CD8-positive, alpha-beta memory T cell (primary cell): ENCODE measurements at places on chromosomes 3 and 15. TPM values are rescaled to one million over a fixed set of nuclear protein-coding genes. Genes with fewer than 3 reads are reported as not detected.

DNA sequence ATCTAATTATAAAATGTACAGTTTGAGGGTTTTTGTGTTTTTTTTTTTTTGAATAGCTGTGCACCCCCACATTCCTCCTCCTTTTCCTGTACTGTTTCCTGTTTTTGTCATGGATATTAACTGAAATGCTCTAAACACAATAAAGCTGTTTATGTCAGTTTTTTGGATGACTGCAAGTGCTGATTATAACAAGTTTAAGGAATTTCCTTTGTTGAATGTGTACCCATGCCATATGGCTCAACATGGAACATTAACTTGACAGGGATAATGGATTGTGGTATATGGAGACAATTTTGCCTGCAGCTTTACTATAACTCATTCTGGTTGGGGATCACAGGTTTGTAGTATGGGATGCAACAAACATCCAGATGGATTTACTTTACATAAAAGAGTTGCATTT, 216.4 kb downstream of the TCF12 start:
- no peak overlapping the region for H3K4me3 ChIP-seq
- no peak for DNase-seq
- no peaks in the 10 kb centered on the region for H3K36me3 ChIP-seq
- no peak overlapping the region for H3K27ac ChIP-seq
- peaks cover 13% of the 10 kb centered on the region for H3K4me1 ChIP-seq

Gene SLC28A2
- total RNA-seq: not detected

Gene RBMS3
- 0.22 TPM for total RNA-seq

Gene BSN
- 0.46 TPM for total RNA-seq

Gene CNTN4
- total RNA-seq: not detected

Gene CCR9
- 8.3 TPM for total RNA-seq

GRCh38 chr3:29329986-29330890, 49.4 kb downstream of the RBMS3 start:
- H3K4me3 ChIP-seq: no peak overlapping the region
- no peak for DNase-seq
- no peaks in the 10 kb centered on the region for H3K4me1 ChIP-seq
- H3K27me3 ChIP-seq: no peaks in the 10 kb centered on the region

Gene KLHL40
- not detected for total RNA-seq

GRCh38 chr15:48253172-48253571, 47.1 kb downstream of the SLC12A1 start:
- no peaks in the 10 kb centered on the region for H3K27me3 ChIP-seq
- DNase-seq: no peak
- no peak overlapping the region for H3K4me3 ChIP-seq
- H3K27ac ChIP-seq: no peak overlapping the region
- no peaks in the 10 kb centered on the region for H3K4me1 ChIP-seq

- no peaks in the 10 kb centered on the region for H3K36me3 ChIP-seq
- no peak for DNase-seq
- no peaks in the 10 kb centered on the region for H3K27me3 ChIP-seq
- H3K27ac ChIP-seq: no peak overlapping the region
- H3K4me1 ChIP-seq: no peaks in the 10 kb centered on the region
Observed at GRCh38 chr3:25056036-25056755, 371.9 kb upstream of the RARB start.

GRCh38 chr3:14810070-14810791, 8.5 kb upstream of the FGD5 start:
- H3K4me3 ChIP-seq: no peak overlapping the region
- no peak overlapping the region for H3K27ac ChIP-seq
- no peak for DNase-seq
- peaks cover 6% of the 10 kb centered on the region for H3K27me3 ChIP-seq

DNA sequence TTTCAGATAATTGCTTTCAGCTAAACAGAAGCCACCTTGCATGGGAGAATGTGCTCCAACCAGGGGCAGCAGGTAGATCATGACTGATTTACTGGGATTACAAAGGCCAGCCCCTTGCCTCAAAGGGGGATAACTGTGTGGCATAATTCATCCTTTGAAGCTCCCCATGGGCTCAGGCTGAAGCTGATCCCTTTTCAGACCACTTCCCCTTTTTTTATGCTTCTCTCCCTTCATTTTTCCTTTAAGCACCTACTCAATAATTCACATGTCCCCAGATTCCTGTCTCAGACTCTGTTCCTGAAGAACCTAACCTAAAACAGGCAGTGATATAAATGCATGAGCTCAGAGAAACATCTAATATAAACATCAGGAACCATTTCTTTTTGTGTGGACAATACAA, 8.2 kb upstream of the MYRIP start:
- H3K27me3 ChIP-seq: peaks cover 5% of the 10 kb centered on the region
- H3K4me3 ChIP-seq: no peak overlapping the region
- no peak overlapping the region for H3K27ac ChIP-seq
- DNase-seq: no peak
- H3K36me3 ChIP-seq: no peaks in the 10 kb centered on the region

- no peak for DNase-seq
- H3K4me1 ChIP-seq: no peaks in the 10 kb centered on the region
- no peaks in the 10 kb centered on the region for H3K27me3 ChIP-seq
- H3K4me3 ChIP-seq: no peak overlapping the region
- no peaks in the 10 kb centered on the region for H3K36me3 ChIP-seq
- H3K27ac ChIP-seq: no peak overlapping the region
Observed at GRCh38 chr15:86558252-86558651, 478.6 kb downstream of the AGBL1 start.

DNA sequence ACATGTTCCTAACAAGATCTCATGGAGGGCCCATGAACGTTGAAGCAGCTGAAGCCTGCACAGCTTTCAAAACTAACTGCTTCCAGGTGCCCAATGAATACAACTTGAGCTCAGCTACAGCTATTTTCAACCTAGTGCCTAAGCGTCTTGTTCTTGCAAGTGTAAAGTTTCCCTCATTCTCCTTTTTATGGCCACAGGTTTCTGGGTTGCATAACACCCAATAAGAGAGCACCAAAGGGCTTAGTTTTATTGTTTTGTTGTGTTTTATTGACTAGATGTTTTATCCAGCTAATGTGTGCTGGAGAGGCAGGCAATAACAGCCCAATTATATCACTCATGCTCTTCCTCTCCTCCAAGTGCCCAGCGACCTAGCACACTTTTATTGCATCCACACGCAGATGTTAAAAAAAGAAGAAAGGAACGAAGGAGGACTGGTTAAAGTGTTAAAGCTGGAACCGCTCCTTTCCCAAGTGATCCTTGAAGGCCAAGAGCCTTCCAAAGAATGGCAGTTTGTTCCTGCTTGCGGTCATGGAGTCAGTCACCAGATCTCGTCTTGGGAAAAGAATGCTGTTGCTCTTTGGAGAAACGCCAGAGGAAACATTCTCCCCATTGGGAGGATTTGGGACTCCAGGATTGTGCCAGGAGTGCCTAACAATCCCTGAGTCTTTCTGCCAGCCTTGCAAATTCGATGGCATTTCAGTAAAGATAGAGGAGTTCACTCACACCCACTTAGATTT, 156.9 kb downstream of the MEX3B start:
- no peaks in the 10 kb centered on the region for H3K36me3 ChIP-seq
- no peaks in the 10 kb centered on the region for H3K4me1 ChIP-seq
- H3K27ac ChIP-seq: no peak overlapping the region
- no peak for DNase-seq

DNA sequence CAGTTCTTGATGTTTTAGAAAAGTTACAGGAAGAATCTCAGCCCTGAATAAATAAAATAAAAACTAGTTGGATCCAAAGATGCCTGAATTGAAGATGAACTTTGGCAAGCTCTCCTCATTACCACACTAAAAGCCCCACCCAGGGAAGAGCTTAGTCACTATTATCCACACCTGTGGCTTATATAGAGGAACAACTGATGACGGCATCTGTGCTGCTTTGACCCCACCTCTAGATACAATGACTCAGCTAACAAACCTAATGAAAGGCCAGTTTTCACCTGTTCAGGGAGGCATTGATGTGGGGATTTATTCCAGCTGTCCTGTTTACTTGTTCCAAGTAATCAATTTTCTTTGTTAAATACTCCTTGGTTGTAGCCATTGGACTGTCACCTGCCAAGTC, 604.7 kb upstream of the EPHA6 start:
- no peaks in the 10 kb centered on the region for H3K4me1 ChIP-seq
- H3K27ac ChIP-seq: no peak overlapping the region
- no peaks in the 10 kb centered on the region for H3K27me3 ChIP-seq
- no peaks in the 10 kb centered on the region for H3K36me3 ChIP-seq
- no peak overlapping the region for H3K4me3 ChIP-seq

DNA sequence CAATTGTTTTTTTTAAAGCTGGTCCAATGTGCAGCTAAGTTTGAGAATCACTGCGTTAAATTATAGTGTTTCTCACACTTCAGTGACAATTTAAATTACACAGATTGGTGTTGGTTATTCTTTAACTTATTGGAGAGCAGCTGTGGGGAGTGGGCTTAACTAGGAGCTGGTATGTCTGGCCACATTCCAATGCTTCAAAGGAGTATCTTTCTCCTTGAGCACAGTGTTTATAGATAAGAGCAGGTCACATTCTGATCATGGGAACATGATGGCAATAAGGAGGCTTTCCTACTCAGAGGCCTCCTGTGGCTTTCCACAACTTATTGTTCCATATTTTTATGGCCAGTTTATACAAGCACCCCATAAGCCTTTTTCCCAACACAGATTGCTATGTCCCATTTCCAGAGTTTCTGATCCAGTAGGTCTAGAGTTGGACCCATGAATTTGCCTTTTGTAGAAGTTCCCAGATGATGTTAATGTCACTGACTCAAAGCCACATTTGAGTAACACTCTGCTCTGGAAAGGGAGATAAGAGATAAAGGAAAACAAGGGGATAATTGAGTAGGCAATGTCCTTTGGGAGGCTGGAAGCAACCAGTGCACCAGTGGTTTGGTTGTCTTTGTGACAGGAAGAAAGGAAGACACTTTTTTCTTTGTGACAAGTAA, 33.0 kb upstream of the PLSCR4 start:
- H3K27ac ChIP-seq: no peak overlapping the region
- H3K36me3 ChIP-seq: no peaks in the 10 kb centered on the region
- H3K4me1 ChIP-seq: no peaks in the 10 kb centered on the region

Gene ATP13A4
- 2.6 TPM for total RNA-seq

Gene LTF
- total RNA-seq: not detected

- H3K27ac ChIP-seq: no peak overlapping the region
- H3K4me3 ChIP-seq: no peak overlapping the region
- no peaks in the 10 kb centered on the region for H3K27me3 ChIP-seq
- H3K36me3 ChIP-seq: no peaks in the 10 kb centered on the region
Observed at GRCh38 chr3:177730814-177731213, 533.5 kb upstream of the TBL1XR1 start.

- H3K36me3 ChIP-seq: no peaks in the 10 kb centered on the region
- H3K4me3 ChIP-seq: no peak overlapping the region
- no peaks in the 10 kb centered on the region for H3K4me1 ChIP-seq
- no peaks in the 10 kb centered on the region for H3K27me3 ChIP-seq
Observed at GRCh38 chr3:123760817-123761216, 123.3 kb downstream of the MYLK start.

GRCh38 chr3:17740721-17741141, 1.7 kb downstream of the TBC1D5 start:
- no peaks in the 10 kb centered on the region for H3K27me3 ChIP-seq
- peaks cover 21% of the 10 kb centered on the region for H3K4me1 ChIP-seq
- DNase-seq: no peak

Gene SLC30A4
- 3.1 TPM for total RNA-seq

- peaks cover 5% of the 10 kb centered on the region for H3K4me1 ChIP-seq
Observed at GRCh38 chr3:53750253-53751210, 95.7 kb downstream of the CHDH start.

- H3K27ac ChIP-seq: no peak overlapping the region
- H3K36me3 ChIP-seq: no peaks in the 10 kb centered on the region
- no peak overlapping the region for H3K4me3 ChIP-seq
- no peaks in the 10 kb centered on the region for H3K27me3 ChIP-seq
Observed at GRCh38 chr3:168885028-168885427, 778.5 kb downstream of the MECOM start.

- H3K4me3 ChIP-seq: no peak overlapping the region
- H3K36me3 ChIP-seq: no peaks in the 10 kb centered on the region
- H3K27ac ChIP-seq: no peak overlapping the region
- DNase-seq: no peak
Observed at GRCh38 chr3:58246148-58247047, 8.8 kb downstream of the ABHD6 start.
